Iris pigment epithelial cell (primary cell): ENCODE measurements at places on chromosomes 2 and 18.

GRCh38 chr2:25991965-25992364 lies 9.7 kb upstream of the KIF3C start:
- DNase-seq: no peak

GRCh38 chr18:9849407-9850283 lies 36.1 kb upstream of the TXNDC2 start:
- DNase-seq: no peak

- peak; percentile 94 for DNase-seq
Observed at GRCh38 chr2:201116959-201117734, 1.2 kb downstream of the CFLAR start.

DNA sequence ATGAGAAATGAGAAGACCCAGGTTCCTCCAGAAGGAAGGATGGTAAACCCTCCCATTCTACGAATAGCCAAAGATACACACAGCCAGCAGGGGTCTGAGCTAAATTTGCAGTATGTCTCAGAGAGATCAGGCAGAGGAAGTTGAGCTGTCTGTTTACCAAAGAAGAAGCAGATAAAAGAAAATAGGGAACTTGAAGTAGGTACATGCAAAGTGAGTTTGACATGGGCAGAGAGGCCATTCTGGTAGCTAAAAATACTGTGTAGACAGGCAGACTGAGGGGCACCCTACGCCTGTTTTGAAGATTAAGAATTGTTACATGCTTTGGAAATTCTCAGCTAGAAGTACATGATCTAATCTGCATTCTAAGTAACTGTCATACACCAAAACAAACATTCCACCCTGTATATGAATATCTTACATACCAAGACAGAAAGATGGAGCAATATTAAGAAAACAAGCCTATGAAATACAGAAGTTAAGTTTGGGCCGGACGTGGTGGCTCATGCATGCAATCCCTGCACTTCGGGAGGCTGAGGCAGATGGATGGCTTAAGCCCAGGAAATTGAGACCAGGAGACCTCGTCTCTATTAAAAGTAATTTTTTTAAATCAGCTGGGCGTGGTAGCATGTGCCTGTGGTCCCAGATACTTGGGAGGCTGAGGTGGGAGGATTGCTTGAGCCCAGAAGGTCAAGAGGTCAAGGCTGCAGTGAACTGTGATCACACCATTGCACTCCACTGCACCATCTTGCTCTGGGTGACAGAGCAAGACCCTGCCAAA lies 157.9 kb downstream of the ANKRD44 start:
- peak; percentile 87 for DNase-seq
